ENCODE measurements at places on chromosomes 3 and 15.
A peak's percentile ranks its signal among the peaks of the same experiment; 100 is the strongest.

DNA sequence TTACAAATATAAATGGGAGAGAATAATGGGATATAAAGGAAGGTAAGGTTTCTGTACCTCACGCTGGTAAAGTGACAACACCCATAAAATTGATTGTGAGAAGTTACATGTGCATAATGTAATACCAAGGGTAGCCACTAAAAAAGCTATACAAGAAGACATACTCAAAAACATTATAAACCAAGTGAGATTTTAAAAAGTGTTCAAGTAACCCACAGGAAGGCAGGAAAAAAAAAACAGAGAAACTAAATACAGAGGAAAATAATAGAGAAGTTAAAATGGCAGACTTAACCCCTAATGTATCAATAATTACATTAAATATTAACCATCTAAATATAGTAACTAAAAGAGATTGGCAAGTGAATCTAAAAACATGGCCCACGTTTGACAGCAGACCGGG is 76.3 kb downstream of the PCSK6 start:
- no peak overlapping the region for H3K27ac ChIP-seq
- H3K27me3 ChIP-seq = peaks cover 41% of the 10 kb centered on the region
- H3K4me3 ChIP-seq = no peak overlapping the region
- no peak for DNase-seq
- H3K4me1 ChIP-seq = no peaks in the 10 kb centered on the region

GRCh38 chr3:74546426-74546825 is 68.0 kb downstream of the CNTN3 start:
- H3K27ac ChIP-seq = no peak overlapping the region
- no peaks in the 10 kb centered on the region for H3K4me1 ChIP-seq
- H3K4me3 ChIP-seq = no peak overlapping the region
- no peak for DNase-seq
- no peaks in the 10 kb centered on the region for H3K36me3 ChIP-seq

DNA sequence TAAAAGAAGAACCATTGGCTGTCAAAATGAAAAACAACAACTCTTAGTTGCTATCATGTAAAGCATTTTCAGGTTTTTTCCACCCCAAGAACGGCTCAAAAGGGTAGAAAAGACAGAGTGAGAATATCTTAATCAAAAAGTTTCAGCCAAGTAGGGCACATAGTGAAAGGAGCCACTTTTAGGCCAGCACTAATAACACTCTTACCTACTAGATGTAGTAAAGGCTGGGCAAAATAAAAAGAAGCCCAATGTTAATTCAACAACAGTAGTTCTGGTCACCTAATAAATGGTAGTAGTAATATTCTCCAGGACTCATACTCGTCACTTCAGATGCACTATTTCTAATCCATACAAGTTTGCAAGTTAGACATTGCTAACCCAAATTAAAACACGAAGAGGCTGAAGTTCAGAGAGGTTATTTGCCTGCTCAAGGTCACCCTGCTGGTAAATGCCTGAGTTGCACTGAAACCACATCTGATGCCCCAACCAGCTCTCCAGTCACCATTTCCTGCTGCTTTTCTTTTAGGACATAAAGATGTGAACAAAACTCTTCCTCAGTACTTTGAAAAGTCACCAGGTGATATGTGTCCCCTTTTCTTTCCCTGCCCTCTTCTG is 7.5 kb downstream of the GOLIM4 start:
- H3K27ac ChIP-seq = no peak overlapping the region
- no peaks in the 10 kb centered on the region for H3K4me1 ChIP-seq
- H3K36me3 ChIP-seq = peaks cover 2% of the 10 kb centered on the region
- no peak overlapping the region for H3K4me3 ChIP-seq
- DNase-seq = no peak

DNA sequence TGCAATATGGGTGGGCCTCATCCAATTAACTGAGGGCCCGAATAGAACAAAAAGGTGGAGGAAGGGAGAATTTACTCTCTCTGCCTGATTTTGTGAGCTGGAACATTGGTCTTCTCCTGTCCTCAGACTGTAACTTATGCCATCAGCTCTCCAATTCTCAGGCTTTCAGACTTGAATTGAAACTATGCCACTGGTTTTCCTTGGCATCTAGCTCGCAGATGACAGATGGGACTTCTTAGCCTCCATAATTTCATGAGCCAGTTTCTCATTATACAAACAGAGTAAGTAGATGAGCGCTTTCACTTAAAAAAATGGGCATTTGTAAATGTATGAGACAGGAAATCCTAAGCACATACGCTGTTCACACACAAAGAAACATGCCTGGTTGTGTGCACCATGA is 8.7 kb upstream of the PTX3 start:
- no peaks in the 10 kb centered on the region for H3K36me3 ChIP-seq
- H3K27me3 ChIP-seq = peaks cover 22% of the 10 kb centered on the region
- no peaks in the 10 kb centered on the region for H3K4me1 ChIP-seq
- no peak for DNase-seq
- no peak overlapping the region for H3K27ac ChIP-seq
- no peak overlapping the region for H3K4me3 ChIP-seq

DNA sequence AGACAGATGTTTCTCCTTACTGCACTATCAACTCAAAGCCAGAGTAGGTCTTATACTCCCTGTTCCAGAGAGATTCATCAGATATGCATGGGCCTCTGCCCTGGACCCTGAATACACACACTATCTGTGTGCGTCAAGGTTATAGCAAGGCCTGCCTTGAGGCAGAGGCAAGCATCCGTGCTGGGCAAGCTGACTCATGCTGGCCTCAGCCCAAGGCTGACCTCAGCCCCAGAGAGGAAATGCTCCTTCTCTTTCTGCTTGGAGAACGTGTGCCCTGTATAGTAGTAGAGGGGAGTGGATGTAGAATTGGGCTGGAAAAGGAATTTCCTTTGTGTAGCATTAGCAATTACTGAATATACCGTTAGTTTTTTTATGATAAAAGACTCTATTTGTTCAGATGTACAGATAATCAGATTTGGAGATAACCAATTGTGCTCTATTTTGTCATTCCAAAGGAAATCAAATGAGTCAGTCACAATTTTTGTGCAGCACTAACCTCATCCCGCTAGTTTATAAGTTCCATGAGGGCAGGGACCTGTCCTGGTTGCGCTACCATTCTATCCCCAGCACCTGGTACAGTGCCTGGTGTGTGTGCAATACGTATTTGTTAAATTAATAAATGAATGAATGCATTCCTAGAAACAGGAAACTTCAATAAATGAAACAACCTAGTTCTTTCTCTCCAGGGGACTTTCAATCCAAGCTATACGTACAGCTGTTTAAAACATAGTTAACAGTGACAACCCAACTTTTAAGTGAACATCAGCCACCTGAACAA is 13.3 kb upstream of the PAQR9 start:
- DNase-seq = no peak
- H3K27me3 ChIP-seq = peaks cover 46% of the 10 kb centered on the region
- no peaks in the 10 kb centered on the region for H3K4me1 ChIP-seq
- H3K36me3 ChIP-seq = no peaks in the 10 kb centered on the region

DNA sequence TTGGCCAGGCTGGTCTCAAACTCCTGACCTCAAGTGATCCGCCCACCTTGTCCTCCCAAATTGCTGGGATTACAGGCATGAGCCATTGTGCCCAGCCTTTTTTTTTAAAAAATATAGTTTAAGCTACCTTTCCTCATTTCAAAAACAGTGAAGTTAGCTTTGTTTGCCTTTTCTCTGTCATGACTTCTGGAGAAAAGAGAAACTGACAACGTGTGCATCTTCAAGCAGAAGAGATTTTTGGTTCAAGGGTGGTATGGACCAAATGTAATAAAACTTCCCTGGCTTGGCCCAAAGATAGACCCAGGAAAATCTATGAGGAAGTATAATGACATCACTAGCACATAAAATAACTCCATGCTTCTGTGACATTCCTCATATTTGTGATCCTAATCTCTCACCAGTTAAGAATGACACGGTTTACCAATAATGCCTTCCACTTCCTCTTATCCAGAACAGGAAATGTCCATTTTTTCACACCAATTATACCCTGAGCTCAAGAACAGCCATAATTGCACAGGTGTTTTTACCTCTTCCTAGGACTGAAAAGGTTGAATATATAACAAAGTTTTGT is 781.2 kb upstream of the NR2F2 start:
- H3K36me3 ChIP-seq = no peaks in the 10 kb centered on the region
- H3K27ac ChIP-seq = no peak overlapping the region
- no peaks in the 10 kb centered on the region for H3K4me1 ChIP-seq
- DNase-seq = no peak
- no peak overlapping the region for H3K4me3 ChIP-seq
- H3K27me3 ChIP-seq = peaks cover 25% of the 10 kb centered on the region

DNA sequence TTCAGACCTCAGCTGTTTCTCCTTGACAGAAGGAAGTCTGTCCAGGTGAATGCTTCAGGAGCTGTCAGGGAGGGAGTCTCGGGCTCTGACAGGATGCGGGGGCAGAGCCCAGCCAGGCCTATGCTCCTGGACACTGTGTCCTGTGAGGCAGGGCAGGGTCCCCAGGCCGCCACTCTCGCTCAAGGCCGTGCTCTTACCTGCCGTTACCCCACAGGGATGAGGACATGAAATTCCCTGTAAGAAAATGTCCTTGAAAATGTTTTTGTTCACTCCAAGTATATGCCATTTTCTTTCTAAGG is 63.9 kb downstream of the BOC start:
- H3K36me3 ChIP-seq = no peaks in the 10 kb centered on the region
- DNase-seq = no peak
- H3K27me3 ChIP-seq = peaks cover 21% of the 10 kb centered on the region
- no peaks in the 10 kb centered on the region for H3K4me1 ChIP-seq
- H3K27ac ChIP-seq = no peak overlapping the region
- no peak overlapping the region for H3K4me3 ChIP-seq

GRCh38 chr15:50106457-50106856 is 12.6 kb downstream of the ATP8B4 start:
- H3K4me3 ChIP-seq = no peak overlapping the region
- peaks cover 26% of the 10 kb centered on the region for H3K4me1 ChIP-seq
- H3K27ac ChIP-seq = no peak overlapping the region
- H3K27me3 ChIP-seq = no peaks in the 10 kb centered on the region

DNA sequence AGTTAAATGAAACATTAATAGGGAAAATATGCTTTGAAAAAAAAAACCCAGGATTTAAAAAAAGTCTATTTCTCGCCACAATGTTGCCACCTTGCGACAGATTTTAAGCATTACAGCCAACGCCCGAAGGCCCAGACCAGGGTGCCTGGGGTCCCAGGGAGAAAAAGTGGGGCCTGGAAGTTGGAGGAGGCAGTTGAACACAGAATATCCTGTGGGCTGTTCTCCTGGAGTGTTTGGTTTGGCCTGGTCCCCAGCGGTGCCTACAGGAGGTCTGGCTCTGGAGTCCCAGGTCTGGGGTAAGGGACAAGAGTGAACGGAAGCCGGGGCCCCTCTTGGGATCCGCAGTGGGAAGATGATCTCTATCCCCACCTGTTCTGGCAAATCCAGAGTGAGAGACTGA is 3.4 kb downstream of the RNU6-1 start:
- peak overlapping the region; percentile 35 for H3K27ac ChIP-seq
- H3K36me3 ChIP-seq = peaks cover 21% of the 10 kb centered on the region
- peaks cover 48% of the 10 kb centered on the region for H3K27me3 ChIP-seq
- DNase-seq = no peak
- peaks cover 57% of the 10 kb centered on the region for H3K4me1 ChIP-seq
- peak overlapping the region; percentile 81 for H3K4me3 ChIP-seq

- no peaks in the 10 kb centered on the region for H3K36me3 ChIP-seq
- no peak overlapping the region for H3K27ac ChIP-seq
- H3K4me1 ChIP-seq = no peaks in the 10 kb centered on the region
- no peaks in the 10 kb centered on the region for H3K27me3 ChIP-seq
- DNase-seq = no peak
Measured at GRCh38 chr3:169913323-169913722, 2.0 kb downstream of the SAMD7 start.

GRCh38 chr3:64505419-64505818 is 182.4 kb downstream of the ADAMTS9 start:
- H3K36me3 ChIP-seq = no peaks in the 10 kb centered on the region
- H3K27me3 ChIP-seq = no peaks in the 10 kb centered on the region
- DNase-seq = no peak
- H3K4me3 ChIP-seq = no peak overlapping the region
- H3K4me1 ChIP-seq = no peaks in the 10 kb centered on the region
- H3K27ac ChIP-seq = no peak overlapping the region

- no peaks in the 10 kb centered on the region for H3K27me3 ChIP-seq
- no peaks in the 10 kb centered on the region for H3K36me3 ChIP-seq
Measured at GRCh38 chr15:70132139-70132538, 34.4 kb upstream of the TLE3 start.

GRCh38 chr3:176219970-176220369 is 977.3 kb downstream of the TBL1XR1 start:
- H3K4me1 ChIP-seq = no peaks in the 10 kb centered on the region
- H3K4me3 ChIP-seq = no peak overlapping the region
- DNase-seq = no peak

DNA sequence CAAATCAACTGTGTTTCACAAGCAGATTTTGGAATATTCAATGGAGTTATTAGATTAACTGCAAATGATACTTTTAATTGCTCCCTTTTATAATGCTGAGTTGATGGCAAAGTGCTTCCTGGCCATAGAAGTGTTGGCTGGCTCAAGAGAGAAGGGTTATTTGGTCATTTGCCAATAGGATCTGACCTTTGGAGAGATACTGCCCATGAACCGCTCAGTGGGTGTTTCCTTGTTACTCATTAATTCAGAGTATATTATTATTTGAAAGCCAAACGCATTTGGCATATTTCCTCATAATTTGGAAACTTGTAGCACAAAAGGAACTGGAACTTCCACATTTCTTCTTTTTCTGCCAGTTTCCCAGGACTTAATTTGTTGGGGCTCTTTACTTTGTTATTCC is 234.7 kb downstream of the CDIN1 start:
- H3K4me1 ChIP-seq = no peaks in the 10 kb centered on the region
- H3K27me3 ChIP-seq = no peaks in the 10 kb centered on the region
- no peaks in the 10 kb centered on the region for H3K36me3 ChIP-seq
- no peak overlapping the region for H3K4me3 ChIP-seq
- no peak overlapping the region for H3K27ac ChIP-seq

GRCh38 chr3:28308196-28308595 is 40.3 kb upstream of the ZCWPW2 start:
- H3K27me3 ChIP-seq = no peaks in the 10 kb centered on the region
- peaks cover 25% of the 10 kb centered on the region for H3K36me3 ChIP-seq
- no peak for DNase-seq
- H3K27ac ChIP-seq = no peak overlapping the region

DNA sequence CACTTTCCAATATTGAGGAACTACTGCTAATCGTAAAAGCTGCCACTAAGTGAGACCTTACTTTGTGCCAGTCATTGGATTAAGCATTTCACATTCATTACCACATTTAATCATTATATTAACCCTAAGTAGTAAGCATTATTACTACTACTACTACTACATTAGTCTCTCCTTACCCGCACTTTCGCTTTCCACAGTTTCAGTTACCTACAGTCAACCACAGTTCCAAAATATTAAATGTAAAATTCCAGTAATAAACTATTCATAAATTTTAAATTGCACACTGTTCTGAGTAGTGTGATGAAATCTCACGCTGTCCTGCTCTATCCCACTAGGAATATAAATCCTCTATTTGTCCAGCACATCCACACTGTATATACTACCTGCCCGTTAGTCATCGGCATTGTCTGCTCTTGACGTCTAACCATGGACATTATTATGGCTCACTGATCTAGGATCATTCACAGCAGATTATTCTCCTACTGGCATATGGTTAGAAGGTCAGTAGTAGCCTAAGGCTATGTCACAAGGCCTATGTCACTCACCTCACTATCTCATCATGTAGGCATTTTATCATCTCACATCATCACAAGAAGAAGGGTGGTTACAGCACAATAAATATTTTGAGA is 121.1 kb downstream of the GSK3B start:
- no peak overlapping the region for H3K4me3 ChIP-seq
- H3K36me3 ChIP-seq = peaks cover under 1% of the 10 kb centered on the region
- H3K27me3 ChIP-seq = no peaks in the 10 kb centered on the region
- DNase-seq = no peak
- no peak overlapping the region for H3K27ac ChIP-seq

All from central memory CD8-positive, alpha-beta T cell (primary cell).